ENCODE measurements at places on chromosomes 12 and 14.

GRCh38 chr14:25050269-25051150, 563 bp upstream of the STXBP6 start:
- no peak for DNase-seq

DNA sequence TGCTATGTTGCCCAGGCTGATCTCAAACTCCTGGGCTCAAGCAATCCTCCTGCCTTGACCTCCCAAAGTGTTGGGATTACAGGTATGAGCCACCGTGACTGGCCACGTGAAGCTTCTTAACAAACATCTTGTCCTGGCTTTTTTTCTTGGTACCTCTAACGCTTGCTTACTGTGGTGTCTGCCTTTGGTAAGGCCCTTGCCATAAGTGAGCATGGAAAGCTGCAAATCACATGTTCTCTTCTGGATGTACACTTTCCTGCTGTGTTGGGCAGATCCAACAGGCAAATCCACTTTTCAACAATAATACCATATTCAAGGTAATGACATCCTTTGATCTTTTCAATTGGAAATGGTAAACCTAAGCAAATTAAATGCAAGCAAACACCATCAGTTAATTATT, 54.6 kb downstream of the ARF6 start:
- no peak for DNase-seq

- DNase-seq = no peak
Observed at GRCh38 chr14:52262600-52262999, 4.9 kb upstream of the PTGDR start.

DNA sequence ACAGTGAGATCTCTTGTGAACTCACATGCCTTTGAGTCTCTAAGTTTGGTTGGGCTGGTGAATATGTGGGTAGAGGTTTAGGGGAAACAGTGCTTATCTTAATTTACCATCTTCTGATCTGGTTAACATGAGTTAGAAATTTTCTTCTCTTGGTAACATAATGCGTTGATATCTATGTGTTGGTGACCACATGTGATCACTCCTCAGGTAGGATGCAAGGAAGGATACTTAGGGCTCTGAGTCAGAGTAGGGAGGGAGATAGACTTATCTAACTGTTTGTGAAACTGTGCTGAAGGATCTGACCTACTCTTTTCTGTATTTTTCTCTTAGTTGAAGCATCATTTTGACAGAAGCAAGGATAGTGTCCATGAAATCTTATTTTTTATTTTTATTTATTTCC, 23.1 kb downstream of the FAM234B start:
- no peak for DNase-seq

DNA sequence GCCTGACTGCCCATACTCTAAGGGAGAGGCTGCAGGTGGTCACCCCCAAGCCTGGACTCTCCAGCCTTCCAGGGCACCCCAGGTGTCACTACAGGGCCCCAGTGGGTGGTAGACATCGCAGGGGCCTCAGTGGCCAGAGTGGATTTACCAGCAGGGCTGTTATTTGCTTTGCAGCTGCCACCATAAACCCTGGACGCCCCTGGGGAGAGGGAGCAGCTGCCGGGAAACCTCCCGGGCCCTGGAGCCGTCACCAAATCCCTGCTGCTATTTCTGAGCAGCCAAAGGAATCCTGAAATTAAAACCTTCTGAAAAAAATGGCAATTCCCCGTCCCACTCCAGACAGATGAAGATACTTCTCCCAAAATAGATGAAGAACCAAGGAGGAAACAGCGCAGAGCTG, 13.9 kb downstream of the TMEM119 start:
- no peak for DNase-seq

GRCh38 chr12:12365446-12365802, 8.5 kb downstream of the BORCS5 start:
- no peak for DNase-seq

DNA sequence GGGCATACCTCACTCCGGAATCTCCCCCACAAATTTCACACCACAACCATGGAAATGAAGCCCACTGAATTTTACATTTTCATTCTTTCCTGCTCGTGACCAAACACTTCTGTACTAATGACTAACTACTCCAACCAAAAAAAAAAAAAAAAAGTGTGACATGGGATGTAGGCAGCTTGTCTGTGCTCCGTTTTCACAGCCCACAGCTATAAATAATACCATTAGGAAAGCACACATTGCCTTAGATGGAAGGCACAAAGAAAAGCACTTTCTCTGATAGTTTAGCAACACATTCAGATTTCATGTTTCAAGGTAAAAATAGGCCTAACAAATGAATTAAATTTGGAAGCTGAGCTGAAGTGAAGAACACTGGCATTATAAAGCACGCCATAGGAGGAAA, 42.5 kb downstream of the DUSP6 start:
- no peak for DNase-seq

GRCh38 chr14:64826333-64826732, 53.4 kb downstream of the SPTB start:
- no peak for DNase-seq

- no peak for DNase-seq
Observed at GRCh38 chr12:30805959-30806358, 51.2 kb upstream of the CAPRIN2 start.

DNA sequence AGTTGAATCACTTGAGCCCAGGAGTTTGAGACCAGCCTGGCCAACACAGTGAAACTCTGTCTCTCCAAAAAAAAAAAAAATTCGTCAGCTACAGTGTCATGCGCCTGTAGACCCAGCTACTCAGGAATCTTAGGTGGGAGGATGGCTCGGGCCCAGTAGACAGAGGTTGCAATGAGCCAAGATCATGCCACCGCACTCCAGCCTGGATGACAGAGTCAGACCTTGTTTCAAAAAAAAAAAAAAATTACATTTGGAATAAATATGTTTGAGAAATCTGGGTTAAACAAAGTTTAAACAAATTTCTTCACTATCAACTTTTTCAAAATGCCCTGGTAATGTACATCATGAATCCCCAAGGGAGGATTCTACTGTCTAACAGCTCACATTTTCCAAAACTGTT, 187.0 kb upstream of the RASSF8 start:
- DNase-seq = no peak

- DNase-seq = no peak
Observed at GRCh38 chr12:93127582-93128331, 198.7 kb upstream of the EEA1 start.

DNA sequence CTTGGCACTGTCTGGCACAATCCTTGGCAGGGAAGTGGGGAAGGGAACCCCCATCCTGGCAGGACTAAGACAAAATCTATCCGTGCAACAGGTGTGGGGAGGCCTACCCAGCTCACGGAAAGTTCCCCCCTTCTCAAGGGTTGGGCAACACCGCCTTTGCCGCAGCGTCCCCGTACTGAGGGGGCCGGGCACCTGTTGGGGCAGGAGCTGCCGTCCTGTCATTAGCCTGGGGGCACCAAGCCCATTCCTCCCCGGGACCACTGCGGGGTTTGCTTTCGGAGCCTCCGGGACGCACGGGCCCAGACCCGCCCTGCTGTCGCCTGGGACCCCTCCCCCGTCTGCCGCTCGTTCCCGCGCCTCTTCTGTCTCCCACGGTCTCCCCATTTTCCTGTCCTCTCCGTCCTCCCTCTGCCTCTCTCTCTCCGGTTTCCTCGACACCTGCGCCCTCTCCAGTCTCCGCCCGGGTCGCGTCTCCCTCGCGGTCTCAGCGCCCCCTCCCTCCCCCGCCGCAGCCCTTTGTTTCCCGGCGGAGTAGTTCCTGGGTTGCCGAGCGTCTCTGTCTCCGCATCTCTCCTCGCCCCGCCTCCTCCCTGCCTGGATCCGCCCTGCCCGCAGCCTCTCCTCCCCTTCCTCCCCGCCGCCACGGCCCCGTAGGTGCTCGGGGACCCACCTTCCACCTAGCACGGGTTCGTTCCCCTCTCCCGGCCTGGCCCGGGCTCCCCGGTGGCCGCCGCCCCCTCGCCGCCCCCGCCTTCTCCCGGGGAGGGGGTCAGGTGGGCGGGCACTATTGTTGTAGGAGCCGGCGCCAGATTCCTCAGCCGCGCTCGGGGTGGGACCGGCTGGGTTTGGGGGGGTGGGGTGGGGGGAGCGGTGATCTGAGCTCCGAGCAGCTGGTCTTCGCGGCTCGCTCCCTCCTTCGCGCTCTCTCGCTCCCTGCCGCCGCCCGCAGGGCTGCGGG, at the start of gene CACNB3:
Gene CACNB3, plus strand, starts transcription at position 624 of the 958 bp plus-strand sequence. CDS start 434 bp downstream, outside the sequence.
- DNase-seq = peak; percentile 74

DNA sequence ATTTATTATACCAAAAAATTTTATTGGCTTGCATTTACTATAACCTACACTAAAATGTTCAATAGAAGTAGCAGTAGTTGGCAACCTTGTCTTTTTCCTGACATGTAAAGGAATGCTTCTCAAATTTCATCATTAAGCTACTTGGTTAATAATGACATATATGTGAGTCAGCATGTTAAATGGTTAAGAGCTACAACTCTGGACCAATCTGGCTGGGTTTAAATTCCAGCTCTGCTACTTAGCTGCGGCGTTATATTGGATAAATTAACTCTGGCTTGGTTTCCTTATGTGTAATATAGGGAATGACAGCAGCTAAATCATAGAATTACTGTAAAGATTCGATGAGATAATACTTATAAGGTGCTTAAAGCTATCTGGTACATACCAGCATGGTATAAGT, 53.7 kb upstream of the OTOGL start:
- no peak for DNase-seq

DNA sequence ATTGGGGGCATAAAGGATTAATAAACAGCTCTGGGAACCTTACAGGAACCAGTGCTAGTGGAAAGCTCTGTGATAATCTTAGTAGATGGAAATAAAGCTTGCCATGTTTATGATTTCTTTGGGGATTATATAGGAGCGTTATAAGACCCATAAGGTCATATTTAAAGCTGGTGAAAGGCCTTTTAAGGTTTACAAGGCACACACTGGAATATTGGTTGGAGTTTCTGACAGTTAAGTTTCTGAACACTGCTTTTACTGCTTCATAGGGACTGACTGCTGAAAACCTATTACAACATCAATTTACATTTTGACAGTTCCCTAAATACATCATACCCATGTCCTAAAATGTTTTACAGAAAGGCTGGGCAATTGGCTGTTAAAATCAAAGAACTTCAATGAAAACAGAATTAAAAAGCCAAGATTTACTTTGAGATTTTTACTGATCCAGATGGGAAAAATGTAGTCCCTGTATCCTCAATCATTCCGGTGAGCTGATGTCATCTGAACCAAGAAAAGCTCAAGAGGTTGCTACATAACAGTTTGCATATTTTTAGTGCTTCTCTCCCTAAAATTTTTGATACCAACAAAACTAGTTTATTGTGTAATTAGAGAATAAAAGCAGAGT, 153.7 kb upstream of the IGF1 start:
- DNase-seq = no peak

- DNase-seq = no peak
Observed at GRCh38 chr12:107612508-107612907, 73.1 kb upstream of the PWP1 start.

- DNase-seq = no peak
Observed at GRCh38 chr12:30529489-30530269, 166.0 kb downstream of the IPO8 start.

- DNase-seq = no peak
Observed at GRCh38 chr12:116689979-116690744, 47.7 kb downstream of the SPRING1 start.

- DNase-seq = no peak
Observed at GRCh38 chr12:69000540-69001243, 67.7 kb upstream of the CPM start.

- no peak for DNase-seq
Observed at GRCh38 chr12:49678711-49679110, 28.5 kb downstream of the FMNL3 start.

Measured in LoVo (cell line).